ENCODE measurements at places on chromosomes 11 and 22. TPM values are rescaled to one million over a fixed set of nuclear protein-coding genes. Genes with fewer than 3 reads are reported as not detected.

MS4A1 gene
- total RNA-seq, result not detected

CCDC116 gene
- total RNA-seq, result 0.51 TPM

GNAZ gene
- 0.83 TPM for total RNA-seq

LMNTD2 gene
- 0.47 TPM for total RNA-seq

DMC1 gene
- total RNA-seq, result 14.2 TPM

SLC22A12 gene
- not detected for total RNA-seq

DNA sequence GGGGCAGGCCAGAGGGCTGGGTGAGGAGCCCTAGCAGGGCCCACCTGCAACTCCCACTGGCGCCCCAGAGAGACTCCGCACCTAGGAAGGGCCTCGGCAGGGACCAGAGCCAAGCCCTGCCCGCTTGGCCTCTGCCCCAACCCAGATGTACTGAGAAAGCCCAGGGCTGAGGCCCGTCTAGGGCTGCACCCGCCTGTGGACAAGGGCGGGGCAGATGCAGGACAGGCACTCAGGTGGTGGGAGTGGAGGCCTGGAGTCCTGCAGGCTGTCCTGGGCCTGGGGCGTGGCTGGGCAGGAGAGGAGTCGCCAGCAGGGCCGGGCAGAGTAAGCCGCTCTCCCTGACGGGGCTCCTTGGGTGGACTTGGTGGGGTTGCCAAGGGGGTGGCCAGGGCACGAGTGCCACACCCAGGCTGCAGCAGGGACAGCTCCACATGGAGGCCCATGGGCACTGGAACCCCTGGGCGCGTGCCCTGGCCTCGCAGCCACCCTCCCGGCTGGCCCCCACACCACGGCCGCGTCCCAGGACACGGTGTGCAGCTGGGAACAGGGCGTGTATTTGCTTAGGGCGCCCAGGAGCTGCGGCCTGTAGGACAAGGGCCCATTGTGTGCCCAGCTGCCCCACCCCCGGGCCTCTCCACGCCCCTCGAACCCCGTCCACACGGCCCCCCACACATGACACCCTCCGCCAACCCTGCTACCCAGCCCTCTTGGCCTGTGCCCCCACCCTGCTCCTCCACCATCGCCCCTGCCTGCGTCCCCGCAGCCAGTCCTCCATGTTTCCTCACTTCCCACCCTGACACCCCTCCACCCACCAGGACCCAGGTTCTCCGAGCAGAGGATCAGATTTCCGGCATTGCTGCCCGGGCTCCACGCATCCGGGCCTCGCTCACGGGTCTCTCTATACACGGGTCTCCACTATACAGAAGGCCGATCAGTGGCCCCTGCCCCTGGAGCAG is 11.3 kb upstream of the PIM3 start:
- DNase-seq, result no peak

- peak; percentile 80 for DNase-seq
Measured at GRCh38 chr11:108697872-108698473, 33.1 kb downstream of the DDX10 start.

DNA sequence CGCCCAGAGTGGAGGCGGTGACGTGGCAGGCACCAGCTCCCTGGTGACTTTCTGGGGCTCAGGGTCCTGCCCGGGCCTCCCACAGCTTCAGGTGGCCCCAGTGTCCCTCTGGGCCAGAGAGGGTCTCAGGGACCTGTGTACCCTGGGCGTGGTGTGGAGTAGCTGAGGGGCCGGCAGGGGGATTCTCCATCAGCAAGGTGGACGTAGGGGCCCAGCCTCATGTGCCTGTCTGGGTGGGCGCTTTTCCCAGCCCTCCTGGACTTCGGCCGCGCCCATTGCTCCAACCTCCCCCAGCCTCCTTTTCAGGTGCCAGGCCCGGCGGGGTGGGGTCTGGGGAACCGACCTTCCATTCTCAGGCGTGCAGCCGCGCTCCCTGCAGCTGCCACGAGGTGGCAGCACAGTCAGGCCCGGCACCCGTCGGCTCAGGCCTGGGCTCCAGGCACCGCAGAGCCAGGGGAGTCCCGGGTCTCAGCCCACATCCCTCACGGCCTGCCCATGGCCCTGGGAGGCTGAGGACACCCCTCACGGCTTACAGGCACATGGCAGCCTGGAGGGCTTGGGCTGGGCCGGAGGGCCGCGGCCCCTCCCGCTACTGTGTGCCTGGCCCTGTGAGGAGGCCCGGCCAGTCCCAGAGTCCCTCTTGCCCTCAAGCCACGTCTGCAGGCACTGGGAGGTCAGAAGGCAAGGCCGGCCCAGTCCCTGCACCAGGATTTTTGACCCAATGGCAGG is 19.9 kb upstream of the MUC5B start:
- DNase-seq, result peak; percentile 90

DNA sequence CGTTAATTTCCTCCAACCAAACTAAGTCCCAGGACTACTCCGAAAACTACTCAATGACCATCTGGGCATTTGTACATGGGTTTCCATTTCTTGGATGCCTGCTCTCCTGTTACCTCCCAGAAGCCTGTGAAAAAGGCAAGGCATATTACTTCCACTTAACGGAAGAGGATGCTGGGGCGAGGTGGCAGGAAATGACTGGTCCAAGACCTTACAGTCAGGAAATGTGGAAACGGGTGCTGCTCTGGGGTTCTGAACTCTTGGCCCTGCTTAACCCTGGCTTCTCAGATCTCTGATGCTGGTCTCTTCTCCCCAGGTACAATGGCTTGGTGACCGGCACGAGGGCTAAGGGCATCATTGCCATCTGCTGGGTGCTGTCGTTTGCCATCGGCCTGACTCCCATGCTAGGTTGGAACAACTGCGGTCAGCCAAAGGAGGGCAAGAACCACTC is 12.9 kb downstream of the ADORA2A start:
- no peak for DNase-seq

DNA sequence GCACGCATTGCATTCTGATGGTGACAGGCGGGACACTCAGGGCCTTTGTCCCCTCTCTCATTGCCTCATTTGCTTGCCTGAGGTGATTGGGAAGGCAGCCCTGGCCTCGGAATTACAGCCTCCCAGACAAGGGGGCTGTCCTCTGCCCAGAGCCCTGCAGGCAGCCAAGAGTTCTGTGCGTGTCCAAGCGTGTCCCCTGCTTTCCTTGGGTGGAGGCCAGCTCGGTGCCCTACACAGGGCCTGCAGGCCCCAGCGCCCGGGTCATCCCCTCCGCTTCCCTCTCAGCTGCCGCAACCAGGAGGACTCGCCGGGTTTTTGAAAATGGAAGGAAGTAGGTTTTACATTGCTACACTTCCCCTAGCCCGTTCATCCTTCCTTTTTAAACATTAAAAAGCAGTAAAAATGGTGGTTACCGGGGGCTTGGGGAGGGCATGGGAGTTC is 1.9 kb downstream of the GRAMD4 start:
- DNase-seq, result no peak

DNA sequence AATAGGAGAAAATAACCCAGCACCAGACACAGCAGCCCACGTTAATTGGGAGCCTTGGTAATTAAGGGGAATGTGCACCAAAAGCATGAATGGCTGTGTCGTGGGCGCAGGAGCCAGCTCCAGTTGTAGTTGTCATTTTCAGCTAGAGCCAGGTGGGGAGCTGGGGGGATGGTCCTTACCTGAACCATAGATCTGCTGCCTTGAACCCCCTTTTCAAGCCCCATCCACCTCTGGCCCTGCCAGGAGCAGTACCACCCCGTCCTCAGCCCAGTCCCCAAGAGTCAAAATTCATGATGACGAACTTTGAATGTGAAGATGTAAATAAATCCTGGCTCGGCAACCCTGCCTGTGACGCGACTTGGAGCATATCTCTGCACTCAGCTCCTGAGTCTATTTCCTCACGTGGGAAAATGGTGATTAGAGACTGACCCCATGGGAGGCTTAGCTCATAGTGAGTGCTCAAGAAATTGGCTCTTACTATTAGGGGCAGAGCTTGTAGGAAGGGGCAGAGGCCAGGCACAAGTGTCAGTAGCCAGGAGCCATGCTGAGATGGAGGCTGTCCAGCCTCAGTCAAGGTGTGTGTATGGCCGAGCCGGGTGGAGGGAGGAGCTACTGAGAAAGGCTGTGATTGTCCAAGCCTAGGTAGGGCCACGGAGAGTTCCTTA is 794 bp upstream of the FXYD6 start:
- no peak for DNase-seq

DNA sequence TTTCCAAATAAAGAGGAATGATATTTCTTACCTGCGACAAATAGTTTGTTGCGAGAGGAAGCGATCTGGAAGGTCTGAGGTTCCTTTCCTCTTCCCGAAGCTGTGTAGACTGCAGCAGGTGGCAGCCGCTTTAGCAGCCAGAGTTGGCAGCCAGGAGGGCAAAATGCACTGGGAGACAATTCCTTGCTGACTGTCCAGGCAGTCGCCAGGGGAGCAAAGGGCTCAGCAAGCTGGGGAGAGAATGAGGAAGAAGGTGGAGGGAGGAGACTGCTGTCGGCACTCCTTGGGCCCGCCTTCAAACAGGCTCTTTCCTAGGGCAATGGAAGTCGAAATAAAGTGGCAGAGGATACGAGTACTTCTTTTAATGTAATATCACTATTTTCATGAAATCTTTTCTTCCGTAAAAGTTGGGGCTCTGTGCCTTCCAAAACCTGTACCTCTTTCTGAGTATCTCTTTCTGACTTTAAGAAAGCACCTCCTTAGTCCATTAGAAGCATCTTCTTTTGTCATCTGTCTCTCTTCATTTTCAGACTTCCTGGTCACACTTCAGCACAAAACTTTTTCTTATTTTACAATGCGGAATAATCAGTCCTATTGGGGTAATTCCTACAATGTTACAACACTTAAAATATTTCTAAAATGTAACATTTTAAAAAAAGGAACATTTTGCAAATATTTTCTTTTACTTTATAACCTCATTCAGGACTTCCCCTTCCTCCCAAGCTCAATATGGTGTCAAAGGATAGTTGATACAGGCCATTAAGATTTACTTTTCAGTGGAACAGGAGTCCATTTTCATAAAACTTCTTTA is at the start of gene IL18:
TSS of gene IL18 (minus strand) at position 220 of the 811 bp plus-strand sequence. CDS start 9,041 bp downstream, outside the sequence.
- DNase-seq, result no peak

- no peak for DNase-seq
Measured at GRCh38 chr22:44337678-44338004, 24.9 kb upstream of the SHISAL1 start.

DNA sequence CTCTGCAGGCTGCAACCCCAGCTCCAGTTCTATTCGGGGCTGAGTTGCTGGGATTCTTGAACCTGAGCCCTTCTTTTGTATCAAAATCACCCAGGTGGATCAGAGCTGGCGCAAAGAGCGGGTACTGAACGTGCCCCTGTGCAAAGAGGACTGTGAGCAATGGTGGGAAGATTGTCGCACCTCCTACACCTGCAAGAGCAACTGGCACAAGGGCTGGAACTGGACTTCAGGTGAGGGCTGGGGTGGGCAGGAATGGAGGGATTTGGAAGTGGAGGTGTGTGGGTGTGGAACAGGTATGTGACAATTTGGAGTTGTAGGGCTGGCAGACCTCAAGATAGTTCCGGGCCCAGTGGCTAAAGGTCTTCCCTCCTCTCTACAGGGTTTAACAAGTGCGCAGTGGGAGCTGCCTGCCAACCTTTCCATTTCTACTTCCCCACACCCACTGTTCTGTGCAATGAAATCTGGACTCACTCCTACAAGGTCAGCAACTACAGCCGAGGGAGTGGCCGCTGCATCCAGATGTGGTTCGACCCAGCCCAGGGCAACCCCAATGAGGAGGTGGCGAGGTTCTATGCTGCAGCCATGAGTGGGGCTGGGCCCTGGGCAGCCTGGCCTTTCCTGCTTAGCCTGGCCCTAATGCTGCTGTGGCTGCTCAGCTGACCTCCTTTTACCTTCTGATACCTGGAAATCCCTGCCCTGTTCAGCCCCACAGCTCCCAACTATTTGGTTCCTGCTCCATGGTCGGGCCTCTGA is 3.8 kb downstream of the FOLR1 start:
- no peak for DNase-seq

GRCh38 chr22:50479721-50480120 is 1.6 kb upstream of the ADM2 start:
- DNase-seq, result no peak

DNA sequence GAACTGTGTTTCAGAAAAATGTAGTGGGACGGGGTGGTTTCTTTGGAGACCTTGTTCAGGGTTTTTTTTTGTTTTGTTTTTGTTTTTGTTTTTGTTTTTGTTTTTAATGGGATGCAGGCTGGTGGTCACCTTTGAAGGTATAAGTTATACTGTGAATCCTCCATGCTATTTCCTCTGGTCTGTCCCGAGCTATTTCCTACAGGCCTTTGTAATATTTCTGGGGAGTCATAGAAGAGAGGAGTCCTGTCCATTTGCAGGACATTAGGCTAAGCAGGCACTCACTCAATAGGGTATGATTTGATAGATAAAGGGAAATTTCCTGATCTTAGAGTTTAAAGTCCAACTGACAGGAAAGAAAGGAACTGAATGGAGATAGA is 78.0 kb downstream of the TRAF6 start:
- no peak for DNase-seq
